ENCODE measurements at places on chromosomes 5 and 9.

DNA sequence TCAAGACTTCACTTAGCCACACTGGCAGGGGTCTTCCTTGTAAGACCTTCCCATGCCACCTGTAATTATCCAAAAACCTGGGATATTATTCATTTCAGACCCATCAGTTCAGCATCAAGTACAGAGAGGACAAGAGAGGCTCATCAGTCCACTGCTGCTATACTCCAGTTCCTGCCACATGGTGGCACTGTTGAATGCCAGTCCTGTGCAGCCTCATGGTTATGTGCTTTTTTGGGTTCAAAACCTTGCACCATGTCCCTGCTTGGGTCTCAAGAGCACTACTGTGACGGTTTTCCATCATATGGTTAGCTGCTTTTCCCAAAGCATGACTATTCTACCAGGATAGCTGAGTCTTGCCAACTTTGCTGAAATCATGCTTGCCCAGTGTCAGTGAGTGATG, 8.5 kb downstream of the PTGS1 start:
- DNase-seq = no peak

DNA sequence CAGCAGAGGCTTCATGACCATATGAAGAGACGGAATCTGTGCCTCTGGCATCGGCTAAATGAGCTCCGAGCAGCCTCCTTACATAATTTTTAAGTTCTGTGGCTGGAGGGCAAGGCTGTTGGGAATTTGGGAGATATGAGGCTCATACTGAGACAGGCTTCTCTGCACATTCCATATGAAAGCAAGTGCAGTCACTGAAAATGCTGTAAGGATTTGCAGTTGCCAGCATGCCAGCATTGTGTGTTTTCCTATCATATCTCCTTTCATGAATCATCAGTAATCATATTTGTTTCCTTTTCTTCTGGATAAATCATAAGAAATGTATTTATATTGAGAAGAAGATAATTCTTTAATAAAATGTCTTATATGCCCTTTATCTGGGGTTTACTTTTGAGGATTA, 775.4 kb downstream of the SEMA5A start:
- no peak for DNase-seq

DNA sequence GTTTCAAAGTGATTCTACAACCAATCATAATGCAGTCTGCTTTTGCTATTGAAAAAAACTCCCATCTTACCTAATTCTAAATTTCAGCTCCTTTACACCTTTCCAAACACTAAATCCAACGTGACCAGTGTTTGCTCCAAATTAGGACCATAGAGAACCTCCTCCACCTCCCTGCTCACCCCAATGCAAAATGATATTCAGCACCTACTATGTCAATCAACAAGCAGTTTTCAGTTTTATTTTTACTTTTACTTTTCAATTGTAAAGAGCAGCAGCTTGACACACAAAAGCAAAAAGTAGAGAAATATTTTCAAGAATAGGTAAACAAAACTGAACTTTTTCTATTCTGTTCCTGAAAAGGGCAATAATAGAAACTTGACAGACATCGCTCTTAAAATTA, 3.4 kb downstream of the FAM13B start:
- DNase-seq = no peak

GRCh38 chr9:123696476-123696875, 233.4 kb downstream of the DENND1A start:
- DNase-seq = no peak

DNA sequence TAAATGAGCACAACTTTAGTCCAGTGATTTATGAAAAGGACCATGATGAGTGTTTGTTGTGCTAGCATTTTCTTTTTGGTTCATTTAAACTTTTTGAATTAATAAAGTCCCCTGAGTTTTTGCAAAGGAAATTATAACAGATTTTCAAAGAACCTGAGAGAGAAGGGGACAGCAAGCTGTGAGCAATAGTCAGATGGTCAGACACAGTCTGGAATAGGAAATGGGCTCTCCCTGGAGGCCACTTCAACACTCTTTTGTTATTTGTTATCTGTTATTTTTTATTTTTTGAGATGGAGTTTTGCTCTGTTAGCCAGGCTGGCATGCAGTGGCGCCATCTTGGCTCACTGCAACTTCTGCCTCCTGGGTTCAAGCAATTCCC, 171.1 kb downstream of the ARHGEF28 start:
- no peak for DNase-seq

GRCh38 chr9:31135567-31135966, 1248.9 kb upstream of the ACO1 start:
- DNase-seq = no peak

- no peak for DNase-seq
Observed at GRCh38 chr9:131441441-131441840, 47.6 kb downstream of the PRRC2B start.

- no peak for DNase-seq
Observed at GRCh38 chr5:173642191-173642816, 25.9 kb upstream of the BOD1 start.

DNA sequence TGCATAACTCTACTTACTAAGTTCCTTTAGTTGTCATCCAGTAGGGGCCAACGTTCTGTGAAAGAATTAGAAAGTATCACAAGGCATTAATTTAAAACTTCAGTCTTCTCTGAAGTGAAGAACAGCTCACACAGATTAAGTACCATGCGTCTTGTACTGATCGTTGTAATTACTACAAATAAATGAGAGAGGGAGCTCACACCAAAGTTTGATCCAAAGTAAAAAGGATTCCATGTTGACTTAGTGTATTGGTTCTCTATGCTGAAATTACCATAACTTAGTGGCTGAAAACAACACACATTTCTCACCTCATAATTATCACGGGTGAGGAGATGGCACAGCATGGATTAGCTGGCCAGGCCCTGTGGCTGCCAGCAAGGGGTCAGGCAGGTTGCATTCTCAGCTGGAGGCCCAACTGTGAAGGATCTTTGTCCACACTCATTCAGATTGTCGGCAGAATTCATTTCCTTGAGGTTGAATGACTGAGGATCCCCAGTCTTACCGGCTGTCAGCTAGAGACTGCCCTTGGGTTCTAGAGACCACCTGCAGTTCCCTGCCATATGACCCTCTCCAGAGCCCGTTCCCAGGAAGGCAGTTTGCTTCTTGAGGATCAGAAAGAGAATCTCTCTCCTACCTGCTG, 169.1 kb downstream of the YTHDC2 start:
- DNase-seq = no peak

DNA sequence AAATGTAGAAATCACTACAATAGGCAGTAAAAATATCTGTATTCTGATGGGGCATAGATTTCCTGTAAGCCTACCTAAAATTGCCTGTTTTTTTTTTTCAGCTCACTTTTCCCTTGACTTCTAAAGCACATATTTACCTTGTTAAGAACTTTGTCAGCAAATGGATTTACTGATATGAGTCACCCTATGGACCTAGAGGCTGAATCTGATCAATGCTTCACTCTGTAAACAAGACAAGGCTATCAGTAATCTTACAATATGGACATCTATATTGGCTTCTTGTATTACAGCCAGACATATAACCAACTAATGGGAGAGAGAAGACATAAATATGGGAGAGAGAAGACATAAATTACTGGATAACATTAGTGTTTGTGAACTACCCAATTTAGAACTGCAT, 792.7 kb upstream of the CHD1 start:
- DNase-seq = no peak

GRCh38 chr5:149240354-149240998, 31.2 kb upstream of the AFAP1L1 start:
- DNase-seq = peak; percentile 68

- no peak for DNase-seq
Observed at GRCh38 chr9:6733831-6734230, 23.9 kb upstream of the KDM4C start.

DNA sequence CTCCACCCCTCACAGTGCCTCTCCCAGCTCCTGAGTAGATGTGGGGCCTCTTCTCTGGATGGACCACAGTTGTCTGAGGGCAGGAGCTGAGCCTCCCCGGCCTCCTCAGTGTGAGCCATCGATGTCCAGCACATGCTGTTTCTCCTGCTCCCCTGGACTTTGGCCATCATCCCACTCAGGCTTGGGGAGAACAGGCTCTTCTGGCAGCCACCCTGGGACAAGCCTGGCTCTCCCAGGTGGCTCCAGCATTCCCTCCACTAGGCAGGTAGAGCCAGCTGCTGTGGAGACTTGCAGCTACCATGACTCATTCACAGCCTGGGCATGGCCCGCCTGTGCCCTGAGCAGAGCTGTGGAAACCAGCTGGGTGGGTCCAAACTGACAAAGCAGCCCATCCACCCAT, 77.0 kb downstream of the CSNK1A1 start:
- no peak for DNase-seq

- DNase-seq = no peak
Observed at GRCh38 chr5:6087576-6087975, 290.8 kb downstream of the MED10 start.

DNA sequence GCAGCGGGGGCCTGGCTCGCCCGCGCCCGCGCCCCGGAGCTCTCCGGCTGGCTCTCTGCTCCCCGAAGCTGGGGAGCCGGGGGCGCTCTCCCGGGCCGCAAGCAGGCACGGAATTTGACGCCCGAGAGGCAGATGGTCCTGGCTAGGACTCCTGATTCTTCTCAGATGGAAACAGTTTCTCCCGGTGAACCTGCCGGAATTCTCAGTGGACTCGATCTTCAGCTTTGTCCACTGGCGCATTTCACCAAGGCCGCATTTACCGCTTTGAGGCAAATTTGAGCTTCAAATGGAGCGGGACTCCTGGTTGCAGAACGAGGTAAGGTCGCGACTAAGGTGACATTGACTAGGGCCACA, 305.7 kb upstream of the KCNN2 start:
- DNase-seq = no peak

DNA sequence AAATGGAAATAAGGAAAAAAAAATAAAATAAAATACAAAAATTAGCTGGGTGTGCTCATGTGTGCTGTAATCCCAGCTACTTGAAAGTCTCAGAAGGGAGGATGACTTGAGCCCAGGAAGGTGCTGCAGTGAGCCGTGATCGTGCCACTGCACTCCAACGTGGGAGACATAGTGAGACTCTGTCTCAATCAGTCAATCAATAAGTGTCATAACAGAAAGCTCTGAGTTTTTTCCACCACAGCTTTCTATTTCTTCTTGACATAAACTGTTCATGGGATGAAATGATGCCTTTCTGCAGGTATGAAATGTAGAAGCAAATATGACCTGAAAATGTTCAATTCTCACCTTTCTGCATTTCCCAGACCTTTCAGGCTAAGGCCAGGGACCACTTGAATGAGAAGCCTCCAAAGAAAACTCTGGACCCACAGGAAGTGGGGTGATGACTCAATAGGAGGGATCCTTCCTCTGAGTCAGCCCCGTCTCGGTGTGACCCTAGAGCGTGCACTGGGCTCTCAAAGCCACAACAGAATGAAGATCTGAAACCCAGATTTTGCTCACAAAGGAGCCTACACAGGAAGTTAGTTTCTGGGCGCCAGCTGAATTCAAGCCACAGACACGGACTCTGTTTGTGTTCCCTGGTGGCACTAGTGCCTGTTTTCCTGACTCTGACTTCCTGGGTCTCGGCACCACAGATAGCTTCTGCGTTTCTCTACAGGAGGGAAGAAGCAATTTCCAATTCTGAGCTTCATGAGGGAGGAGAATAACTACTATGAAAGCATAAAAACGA, 62.0 kb downstream of the ANKH start:
- peak; percentile 20 for DNase-seq

DNA sequence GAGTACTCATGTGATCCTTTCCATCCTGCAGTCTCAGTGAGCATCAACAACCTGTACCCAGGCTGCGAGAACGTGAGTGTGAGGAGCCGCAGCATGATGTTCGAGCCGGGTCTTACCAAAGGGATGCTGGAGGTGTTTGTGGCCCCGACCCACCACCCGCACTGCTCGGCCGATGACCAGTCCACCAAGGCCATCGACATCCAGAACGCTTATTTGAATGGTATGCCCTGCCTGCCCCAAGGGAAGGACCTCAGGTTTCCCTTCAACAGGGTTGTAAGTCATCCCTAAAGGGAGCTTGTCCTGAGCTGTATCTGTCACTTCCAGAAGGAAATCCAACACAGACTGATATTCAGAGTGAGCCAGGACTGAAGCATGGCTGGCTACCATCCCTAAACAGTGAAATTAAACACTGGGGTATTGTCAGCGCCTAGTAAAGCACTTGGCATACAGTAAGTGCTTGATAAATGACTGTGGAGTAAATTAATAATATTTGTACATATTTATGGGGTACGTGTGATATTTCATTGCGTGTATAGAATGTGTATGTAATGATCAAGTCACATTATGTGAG, 39.3 kb upstream of the CTSL start:
- no peak for DNase-seq

- DNase-seq = no peak
Observed at GRCh38 chr9:133160742-133161546, 2.8 kb downstream of the GBGT1 start.

GRCh38 chr5:112010475-112010874, 253.5 kb upstream of the NREP start:
- DNase-seq = no peak

- DNase-seq = no peak
Observed at GRCh38 chr9:31541721-31542281, 842.6 kb upstream of the ACO1 start.

- DNase-seq = no peak
Observed at GRCh38 chr9:81632599-81632998, 56.7 kb downstream of the TLE1 start.

Data from CMK (cell line).